Forelimb muscle (tissue), 1 donor: ENCODE measurements at places on chromosomes 6 and 20.

DNA sequence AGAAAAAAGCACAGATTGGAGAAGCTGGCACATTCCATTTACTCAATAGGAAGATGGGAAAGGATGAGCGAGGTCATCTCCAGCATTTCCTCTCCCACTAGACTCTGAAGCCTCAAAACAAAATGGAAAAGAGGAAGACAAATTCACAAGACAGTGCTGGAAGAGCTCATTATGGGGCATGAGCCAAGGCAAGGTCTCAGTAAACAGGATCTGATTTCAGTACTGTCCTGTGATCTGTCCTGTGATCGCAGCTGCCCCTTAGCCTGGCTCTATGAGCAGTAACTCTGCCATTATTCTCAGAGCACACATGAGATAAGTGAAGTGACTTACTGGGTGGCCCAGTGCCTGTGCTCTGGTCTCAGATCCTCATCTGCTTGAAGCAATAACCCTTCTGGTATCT lies 68.1 kb upstream of the SLC4A11 start:
- DNase-seq: no peak

DNA sequence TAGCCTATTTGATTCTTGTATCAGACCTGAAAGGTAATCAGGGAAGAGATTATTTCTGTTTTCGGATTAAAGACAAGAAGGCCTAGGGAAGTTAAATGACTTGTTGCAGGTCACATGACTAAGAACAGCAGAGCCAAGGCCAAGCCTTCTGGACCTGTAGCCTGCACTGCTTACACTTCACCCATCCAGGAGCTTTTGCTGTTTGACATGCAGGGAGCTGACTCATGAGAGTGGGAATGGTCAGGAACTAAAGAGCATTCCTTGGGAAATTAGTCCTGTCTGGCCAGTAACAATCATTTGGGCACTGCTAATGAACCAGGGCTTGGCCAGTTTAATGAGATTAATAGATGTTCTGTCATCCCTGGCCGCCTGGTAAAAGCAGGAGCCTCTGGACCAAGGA lies 46.8 kb downstream of the EIF2S2 start:
- DNase-seq: no peak

DNA sequence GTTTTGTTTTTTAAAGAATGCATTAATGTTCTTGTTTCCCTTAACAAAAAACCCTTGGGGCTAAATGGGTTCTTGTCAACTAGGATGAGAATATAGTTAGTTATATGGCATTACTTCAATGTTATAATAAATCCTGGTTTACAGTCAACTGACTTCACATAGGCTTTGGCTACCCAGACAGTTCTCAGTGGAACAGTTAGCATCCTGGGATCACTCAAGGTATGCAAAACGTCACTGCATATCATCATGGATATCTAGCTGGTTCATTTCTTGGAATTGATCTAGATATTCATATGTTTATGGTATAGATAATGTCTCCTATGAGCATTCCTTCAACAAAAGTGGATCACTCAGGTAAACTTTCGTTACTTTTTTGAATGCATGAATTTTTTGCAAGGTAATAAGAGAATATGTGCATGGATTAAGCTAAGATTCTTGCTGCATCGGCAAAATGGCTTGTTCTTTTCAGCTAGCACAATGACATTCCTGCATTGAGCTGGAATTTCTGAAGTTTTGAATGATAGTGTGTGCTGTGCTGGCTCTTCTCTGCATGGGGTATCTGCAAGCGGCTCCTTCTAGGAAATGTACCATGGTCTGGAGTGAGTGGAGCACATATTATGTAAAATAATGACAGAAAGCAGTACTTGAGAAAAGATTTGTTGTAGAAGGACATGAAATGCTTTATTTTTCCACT lies 138.9 kb downstream of the ADGRG6 start:
- no peak for DNase-seq

DNA sequence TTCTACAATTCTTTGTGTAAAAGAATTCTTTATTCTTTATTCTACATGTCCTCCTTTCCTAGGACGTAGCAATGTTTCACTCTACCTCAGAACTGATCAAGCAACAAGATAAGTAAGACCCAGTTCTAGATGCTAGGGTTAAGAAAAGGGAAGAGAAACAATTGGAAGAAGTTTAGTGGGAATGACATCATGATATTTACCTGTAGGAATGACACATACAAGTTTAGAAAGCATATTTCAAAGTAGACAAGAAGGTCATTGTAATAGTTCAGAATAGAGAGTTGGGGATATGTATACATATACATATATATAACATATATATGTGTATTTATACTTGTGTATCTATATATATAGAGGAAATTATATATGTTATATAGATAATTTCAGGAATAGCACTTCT lies 43.4 kb upstream of the LRRC1 start:
- DNase-seq: no peak

DNA sequence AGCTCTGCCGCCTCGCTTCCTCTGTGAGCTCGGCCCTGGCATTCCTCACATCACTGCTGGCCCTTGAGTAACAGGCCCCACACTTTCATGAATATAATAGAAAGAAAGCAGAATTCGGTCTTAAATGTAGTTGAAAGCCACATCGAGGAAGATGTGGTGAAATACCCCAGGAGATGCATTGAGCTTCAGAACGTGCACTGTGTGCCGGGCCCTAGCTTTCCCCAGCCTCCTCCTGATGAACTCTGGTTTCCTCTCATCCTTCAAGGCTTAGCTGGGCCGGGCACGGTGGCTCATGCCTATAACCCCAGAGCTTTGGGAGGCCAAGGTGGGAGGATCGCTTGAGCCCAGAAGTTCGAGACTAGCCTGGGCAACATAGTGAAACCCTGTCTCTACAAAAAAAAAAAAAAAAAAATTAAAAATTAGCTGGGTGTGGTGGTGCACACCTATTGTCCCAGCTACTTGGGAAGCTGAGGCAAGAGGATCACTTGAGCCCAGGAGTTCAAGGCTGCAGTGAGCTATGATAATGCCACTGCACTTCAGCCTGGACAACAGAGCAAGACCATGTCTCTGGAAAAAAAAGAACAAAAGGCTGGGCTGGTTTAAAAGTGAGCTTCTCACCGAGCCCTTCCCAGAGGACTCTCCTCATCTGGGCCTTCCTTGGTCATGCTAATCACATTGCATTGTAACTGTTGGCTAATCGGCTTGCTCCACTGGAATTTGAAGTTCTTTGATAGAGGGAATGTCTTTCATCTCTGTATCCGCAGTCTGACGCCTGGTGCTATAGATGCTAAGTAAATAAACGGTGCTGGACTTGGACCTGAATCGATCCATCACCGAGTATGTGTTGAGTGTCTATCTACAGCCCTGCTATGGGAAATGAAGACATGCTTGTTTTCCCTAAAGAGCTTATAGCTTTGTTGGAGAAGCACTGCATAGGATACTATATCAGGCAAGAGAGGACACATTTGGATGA lies 43.8 kb upstream of the FOXQ1 start:
- DNase-seq: no peak

DNA sequence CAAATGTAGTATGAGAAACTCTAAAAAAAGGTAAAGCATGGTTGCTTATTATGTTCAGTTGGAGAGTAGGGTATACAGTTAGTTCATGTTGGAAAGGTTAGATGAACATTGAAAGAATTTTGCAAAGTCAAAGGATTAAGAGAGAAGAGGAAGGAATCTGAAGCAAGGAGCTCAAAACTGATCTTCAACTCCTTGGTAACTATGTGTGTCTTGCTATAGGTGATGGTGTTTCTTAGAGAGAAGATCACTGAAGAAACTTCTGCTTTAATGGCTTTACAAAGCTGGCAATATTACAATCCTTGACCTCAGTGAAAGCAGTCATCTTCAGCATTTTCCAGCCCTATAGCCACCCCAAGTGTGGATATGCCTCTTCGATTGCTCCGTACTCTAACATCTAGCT lies 4.7 kb downstream of the HLA-DRA start:
- DNase-seq: no peak

DNA sequence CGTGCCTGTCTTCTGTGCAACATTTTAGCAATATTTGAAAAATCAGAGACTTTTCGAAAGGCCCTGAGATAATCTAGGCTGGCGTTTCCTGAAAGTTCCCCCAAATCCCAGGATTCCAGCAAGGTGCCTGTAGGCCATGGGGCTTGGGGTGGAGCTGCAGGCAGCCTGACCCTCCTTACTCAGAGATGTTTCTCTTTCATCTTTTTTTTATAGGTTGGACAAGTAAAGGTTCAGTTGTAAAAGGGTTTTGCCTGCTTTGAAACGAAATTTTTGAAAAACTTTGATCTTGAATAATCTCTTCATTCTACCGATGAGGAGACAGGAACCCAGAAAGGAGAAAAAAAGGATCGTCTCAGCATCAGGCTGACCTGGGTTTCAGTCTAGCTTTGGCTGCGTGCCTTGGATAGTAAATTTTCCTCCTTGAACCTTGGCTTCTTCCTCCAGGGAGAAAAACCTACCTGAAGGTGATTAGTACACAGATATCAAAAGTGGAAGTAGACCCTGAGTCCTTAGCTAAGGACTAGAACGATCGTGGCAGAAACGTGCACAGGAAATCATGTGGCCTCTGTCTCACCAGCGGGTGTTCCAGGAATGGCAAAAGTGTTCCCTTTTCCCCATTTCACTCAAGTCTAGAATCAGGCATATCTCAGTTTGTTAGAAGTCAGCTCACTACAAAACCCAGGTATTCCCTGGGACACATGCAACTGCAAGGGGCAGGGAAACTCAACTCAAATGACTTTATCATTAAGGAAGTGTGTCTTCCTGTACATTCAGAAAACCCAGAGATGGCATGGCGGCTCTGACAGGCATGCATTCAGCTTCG lies 128.2 kb upstream of the PTPN1 start:
- no peak for DNase-seq

DNA sequence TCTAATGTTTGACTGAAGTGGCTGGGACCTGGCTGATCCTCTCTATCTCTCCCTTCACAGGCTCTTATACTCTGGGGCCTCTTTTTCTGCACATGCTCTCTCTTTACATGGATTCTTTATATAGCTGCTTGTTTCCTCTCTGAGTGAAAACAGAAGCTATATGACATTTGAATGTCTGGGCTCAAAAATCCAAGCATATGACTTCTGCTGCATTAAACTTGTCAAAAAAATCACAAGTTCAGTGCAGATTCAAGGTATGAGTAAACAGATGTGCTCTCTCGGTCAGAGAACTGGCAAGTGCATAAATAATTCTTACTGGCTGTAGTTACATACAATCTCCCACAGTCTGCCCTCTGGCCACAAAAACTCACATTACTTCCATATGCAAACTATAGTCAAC lies 96.6 kb downstream of the LCA5 start:
- no peak for DNase-seq

- DNase-seq: no peak
These were observed 8.5 kb downstream of the ETV7 start for GRCh38 chr6:36378936-36379335.

- DNase-seq: no peak
These were observed 15.0 kb upstream of the ABHD16B start for GRCh38 chr20:63846128-63846771.

- no peak for DNase-seq
These were observed 177.9 kb downstream of the KIF16B start for GRCh38 chr20:16395366-16395765.

DNA sequence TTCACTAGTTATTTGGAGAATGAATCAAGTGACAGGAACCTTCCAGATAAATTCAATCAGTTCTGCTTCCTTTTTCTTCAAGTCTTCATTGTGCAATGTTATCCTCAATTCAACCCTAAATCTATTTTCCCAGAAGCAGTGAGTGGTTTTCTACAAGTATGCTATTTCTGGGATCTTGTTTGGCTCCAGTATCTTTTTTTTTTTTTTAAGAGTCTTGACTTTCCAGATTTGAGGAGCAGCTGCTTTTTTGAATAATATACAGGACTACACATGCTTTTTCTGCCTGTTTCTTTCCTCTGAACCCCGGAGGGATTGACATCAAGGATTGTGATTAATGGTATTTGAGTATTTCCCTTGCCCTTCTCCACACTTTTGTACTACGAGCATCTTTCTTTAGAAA lies 339.2 kb upstream of the JAG1 start:
- DNase-seq: peak; percentile 47

DNA sequence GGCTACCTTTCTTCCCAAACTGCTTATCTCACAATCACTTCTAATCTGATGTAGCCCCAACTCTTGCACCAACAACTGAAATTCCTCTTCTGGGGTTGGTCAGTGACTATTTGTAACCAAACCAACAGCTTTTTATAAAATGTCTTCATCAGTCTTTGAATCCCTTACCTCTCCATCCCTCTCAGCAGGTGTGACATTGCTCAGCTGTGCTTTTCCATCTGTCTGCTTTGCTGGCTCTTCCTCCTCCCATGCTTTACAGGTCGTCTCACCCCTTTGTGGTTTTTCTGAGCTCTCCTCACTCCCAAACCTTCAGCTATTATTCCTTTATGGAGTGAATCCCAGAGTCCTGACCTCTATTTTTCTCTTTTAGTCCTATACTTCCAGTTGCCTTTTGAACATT lies 5.9 kb downstream of the MAP7 start:
- DNase-seq: no peak

GRCh38 chr20:48681201-48681872 lies 146.5 kb downstream of the PREX1 start:
- no peak for DNase-seq

- no peak for DNase-seq
These were observed 14.2 kb upstream of the BNIP5 start for GRCh38 chr6:36350681-36351571.
